ENCODE measurements at places on chromosomes 11 and 22. TPM values are rescaled to one million over a fixed set of nuclear protein-coding genes. Genes with fewer than 3 reads are reported as not detected.

Gene C11orf86
- total RNA-seq: not detected

Gene TRIM49
- not detected for total RNA-seq

Gene COA4
- total RNA-seq: 59.6 TPM

Gene RBMXL2
- not detected for total RNA-seq

Gene SCN3B
- total RNA-seq: not detected

Gene RFPL1
- total RNA-seq: not detected

Gene OR5D18
- not detected for total RNA-seq

Gene IL17REL
- total RNA-seq: 0.10 TPM

Gene CARS1
- 56.7 TPM for total RNA-seq

Gene SOX6
- total RNA-seq: 0.61 TPM

Gene TMEM191C
- 4.5 TPM for total RNA-seq

Gene OR10A2
- not detected for total RNA-seq

Gene FREY1
- 6.6 TPM for total RNA-seq

Gene DDB1
- 167 TPM for total RNA-seq

GRCh38 chr11:102010776-102011494 is 36.3 kb upstream of the CFAP300 start:
- DNase-seq: no peak

GRCh38 chr11:130571947-130572584 is 123.6 kb downstream of the ADAMTS15 start:
- DNase-seq: no peak

- no peak for DNase-seq
Observed at GRCh38 chr11:133072378-133072777, 459.9 kb downstream of the OPCML start.

DNA sequence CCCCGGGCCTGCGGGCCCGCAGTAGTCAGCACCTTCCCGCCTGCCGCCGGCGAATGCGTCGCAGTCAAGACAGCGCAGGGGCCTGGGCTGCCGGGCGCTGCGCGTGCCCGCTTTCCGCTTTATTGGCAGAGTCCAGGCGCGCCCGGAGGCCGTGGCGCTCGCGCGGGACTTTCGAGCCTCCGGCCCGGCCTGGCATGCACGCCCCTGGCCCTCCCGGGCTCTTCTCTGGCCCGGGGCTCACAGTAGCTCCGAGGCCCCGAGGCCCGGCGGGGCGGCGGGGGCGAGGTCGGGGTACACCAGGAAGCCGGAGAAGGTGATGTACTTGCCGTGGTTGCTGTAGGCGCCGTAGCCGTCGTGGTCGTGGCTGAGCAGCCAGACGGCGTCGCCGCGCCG is 3.1 kb downstream of the FAM180B start:
- no peak for DNase-seq

GRCh38 chr22:17483688-17484372 is 79.5 kb upstream of the SLC25A18 start:
- peak; percentile 30 for DNase-seq

DNA sequence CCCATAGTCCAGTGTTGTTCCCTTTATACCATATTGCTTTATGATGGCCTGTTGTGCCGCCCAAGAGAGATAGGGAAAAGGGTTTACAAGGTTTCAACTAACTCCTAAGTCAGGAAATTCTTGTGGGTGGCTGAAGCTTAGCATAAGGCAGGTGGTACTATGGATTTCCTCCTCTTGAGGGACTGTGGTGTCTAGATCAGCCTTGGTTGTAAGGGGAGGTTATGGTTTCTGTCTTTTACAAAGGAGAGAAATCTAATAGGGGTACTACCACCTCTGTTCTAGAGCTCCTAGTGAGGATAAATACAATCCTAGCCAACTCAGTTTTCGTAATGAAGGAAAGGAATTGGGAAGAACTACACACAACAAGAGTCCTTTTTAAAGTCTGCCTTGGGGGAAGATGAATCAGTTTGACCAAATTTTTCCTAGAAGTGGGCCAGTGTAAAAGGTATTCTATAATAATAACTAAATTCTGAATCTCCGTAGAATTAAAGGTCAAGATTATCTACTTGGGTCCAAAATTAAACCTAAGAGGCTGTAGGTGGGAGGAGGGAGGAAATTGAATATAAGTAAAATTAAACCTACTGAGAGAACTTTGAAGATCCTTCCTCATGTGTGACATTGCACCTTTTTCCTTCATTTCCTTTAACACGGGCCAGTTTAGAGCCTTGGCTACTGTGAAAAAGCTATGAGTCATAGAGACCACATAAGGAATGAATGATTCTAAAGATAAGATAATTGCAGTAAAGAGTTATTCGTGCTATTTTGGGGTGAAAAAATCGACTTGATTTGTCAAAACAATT is 17.2 kb downstream of the DLAT start:
- no peak for DNase-seq

DNA sequence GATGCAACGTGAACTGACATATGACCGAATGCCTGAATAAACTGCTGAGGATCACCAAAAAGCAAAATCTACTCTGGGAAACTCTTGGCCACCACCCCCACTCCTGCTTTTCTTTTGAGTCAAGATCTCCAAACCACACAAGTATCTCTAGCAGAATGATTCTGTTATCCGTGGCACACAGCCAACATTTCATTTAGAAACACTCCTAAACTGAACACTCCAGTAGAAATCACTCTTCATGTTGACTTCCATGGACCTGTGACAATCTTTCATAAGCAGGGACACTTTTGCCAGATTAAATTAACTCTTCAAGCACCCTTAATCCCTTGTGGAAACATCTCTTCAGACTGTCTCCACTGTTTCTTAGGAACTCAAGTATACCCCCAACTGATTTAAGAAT is 44.4 kb downstream of the VSIG10L2 start:
- no peak for DNase-seq

DNA sequence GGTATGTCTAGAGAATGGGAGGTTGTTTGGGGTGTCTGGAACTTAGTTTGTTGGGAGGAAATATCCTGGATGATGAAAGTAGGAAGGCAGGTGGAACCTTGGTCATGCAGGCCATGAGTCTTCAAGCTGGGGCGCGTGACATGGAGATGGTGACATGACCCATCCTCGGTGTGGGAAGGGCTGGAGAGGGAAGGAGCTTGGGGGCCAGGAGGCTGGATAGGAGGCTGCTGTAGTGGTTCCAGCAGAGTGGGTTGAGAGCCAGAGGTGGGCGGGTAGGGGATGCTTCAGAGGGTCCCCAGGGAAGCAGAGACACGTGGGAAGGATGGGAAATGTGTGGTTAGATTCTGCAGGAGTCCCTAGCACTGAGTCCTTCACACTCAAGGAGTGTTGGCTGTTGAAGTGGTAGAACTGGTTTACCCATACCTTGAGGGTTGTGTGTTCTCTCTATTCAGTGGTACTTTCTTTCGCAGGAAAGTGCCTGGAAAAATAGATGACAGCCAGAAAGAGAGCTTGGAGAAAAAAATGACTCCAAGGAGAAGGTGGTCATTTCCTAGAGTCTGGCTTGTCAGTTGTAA is 56.8 kb downstream of the LDLRAD3 start:
- DNase-seq: no peak

- no peak for DNase-seq
Observed at GRCh38 chr11:115930291-115930690, 426.1 kb upstream of the CADM1 start.

GRCh38 chr11:132898021-132898420 is 634.3 kb downstream of the OPCML start:
- no peak for DNase-seq

- DNase-seq: no peak
Observed at GRCh38 chr11:2131371-2132236, 7.6 kb downstream of the IGF2 start.

GRCh38 chr22:47600281-47600680 is 837.8 kb downstream of the TBC1D22A start:
- no peak for DNase-seq

- DNase-seq: no peak
Observed at GRCh38 chr11:69162505-69162904, 6.8 kb downstream of the SMIM38 start.

DNA sequence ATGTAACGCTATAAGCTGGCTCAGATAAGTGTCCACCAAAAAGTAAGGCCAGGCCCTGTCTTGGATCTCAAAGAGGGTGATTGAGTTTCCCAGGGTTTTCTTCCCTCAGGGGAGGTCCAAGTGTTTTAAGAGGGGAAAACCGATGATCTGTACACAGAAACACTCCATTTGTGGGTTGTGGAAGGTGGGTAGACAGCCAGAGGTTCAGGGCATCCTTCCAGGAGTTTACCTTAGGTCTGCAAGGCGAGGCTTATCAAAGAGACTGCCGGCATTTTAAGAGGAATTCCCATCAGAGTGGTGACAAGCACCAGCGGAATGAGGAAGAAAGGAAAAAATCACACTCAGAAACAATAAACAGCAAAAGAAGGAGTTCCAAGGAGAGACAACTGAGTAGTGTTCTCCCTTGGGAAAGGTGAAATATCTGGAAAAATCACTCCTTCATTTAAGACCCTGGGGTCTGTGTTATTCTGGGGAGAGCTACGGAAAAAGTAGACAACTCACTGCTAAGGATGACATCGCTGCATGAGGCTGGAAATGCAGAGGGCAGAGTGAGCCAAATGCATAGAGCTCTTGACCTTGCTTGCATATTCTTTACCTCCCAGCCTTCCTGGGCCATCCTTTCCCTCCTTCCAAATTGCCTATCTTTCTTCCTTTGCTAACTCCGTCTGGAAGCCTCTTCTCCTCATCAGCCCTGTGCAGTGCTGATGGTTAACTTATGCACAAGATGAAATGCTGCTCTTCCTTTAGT is 22.1 kb upstream of the MMP7 start:
- DNase-seq: no peak

- DNase-seq: peak; percentile 42
Observed at GRCh38 chr11:30917859-30918478, 331.8 kb upstream of the MPPED2 start.

DNA sequence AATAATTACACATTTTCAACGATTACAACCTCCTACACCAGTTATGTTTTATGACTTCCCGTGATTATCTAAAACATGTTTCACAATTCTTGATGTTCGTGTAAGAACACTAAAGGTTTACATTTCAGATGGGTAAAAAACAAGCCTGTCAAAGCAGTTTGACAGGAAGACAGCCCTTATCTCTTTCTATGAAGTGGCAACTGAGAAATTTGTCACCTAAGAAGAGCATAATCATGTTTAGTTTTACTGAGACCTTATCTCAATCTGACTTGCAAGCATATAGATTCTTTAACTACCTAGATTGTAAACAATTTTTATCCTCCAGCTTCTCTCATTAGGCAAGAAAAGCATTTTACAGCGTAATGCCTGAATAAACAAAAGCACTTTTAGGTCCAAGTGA is 218.4 kb upstream of the ZBED5 start:
- DNase-seq: no peak

- DNase-seq: no peak
Observed at GRCh38 chr22:33447733-33448132, 389.6 kb upstream of the SYN3 start.

DNA sequence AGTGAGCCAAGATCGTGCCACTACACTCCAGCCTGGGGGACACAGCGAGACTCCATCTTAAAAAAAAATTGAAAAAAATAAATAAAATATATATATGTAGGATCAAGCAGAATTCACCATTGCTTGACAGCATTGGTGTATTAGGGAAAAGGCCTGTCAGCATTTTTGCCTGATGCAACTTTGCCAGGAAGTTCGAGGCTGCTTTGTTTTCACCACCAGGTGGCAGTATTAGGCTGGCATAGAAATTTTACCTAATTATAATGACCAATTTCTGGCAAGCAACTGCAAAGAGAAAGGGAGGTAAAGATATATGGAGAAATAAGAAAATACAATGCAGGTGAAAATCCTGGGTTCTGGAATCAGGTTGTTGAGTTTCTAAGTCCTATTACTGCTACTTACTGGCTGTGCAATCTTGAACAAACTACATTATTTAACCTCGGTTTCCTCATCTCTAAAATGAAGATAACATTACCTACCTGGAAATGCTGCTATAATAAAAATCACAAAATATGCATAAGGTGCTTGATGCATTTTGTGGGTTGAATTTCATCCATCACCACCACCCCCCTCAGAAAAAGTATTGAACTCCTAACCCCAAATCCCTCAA is 24.7 kb downstream of the LAYN start:
- peak; percentile 72 for DNase-seq

DNA sequence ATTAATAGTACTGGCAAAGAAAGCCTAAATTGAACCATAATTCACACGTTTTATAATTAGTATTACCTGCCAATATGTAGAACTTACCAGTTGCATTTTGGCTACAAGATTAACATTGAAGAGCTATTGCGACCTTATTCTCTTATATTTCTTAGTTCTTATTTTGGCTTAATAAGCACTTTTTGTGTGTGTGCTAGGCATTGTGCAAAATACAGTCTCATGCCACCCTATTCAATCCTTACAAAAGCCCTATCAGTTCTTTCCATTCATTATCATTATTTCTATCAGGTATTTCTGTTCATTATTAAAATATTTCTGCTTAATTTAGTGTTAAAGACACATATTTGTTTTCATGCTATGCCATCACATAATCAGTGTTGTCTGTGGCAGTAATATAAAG is 41.2 kb downstream of the MAML2 start:
- DNase-seq: no peak

GRCh38 chr11:12239804-12240371 is 129.5 kb downstream of the MICAL2 start:
- DNase-seq: no peak

DNA sequence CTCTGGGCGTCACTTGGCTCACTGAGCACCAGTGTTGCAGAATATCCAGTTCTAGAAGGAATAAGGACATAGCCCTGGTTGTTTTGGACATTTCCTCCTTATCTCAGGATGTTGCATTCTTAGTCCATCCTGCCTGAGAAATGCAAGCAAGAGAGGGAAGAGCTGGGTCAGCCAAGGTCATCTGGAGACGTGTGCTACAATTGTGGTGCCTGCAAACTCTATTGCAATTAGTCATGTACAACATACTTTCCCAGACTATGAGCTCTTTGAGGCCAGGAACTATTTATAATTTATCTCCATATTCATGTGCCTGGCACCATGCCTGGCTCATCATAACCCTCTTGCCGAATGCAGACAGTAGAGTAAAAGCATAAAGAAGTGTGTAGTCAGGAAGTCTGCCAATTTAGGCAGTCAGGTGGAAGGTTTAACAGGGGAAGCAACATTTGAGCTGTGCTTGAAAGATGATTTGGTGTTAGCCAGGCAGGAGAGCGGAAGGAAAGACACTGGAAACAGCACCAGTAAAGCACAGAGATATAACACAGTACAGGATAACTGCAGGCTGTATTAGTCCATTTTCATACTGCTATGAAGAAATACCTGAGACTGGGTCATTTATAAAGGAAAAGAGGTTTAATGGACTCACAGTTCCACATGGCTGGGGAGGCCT is 129.4 kb upstream of the PAX6 start:
- no peak for DNase-seq

- DNase-seq: no peak
Observed at GRCh38 chr22:47334601-47335000, 572.2 kb downstream of the TBC1D22A start.

Data from B cell (primary cell).